Tongue (tissue), 3 donors: ENCODE measurements at places on chromosomes 6 and 20. TPM values are rescaled to one million over a fixed set of nuclear protein-coding genes. Genes with fewer than 3 reads are reported as not detected.

GRCh38 chr6:74479960-74480359, 725.9 kb downstream of the COL12A1 start:
- no peak for DNase-seq

GRCh38 chr20:3687655-3688054, 5.8 kb upstream of the ADAM33 start:
- peak; percentile 76 for DNase-seq

DNA sequence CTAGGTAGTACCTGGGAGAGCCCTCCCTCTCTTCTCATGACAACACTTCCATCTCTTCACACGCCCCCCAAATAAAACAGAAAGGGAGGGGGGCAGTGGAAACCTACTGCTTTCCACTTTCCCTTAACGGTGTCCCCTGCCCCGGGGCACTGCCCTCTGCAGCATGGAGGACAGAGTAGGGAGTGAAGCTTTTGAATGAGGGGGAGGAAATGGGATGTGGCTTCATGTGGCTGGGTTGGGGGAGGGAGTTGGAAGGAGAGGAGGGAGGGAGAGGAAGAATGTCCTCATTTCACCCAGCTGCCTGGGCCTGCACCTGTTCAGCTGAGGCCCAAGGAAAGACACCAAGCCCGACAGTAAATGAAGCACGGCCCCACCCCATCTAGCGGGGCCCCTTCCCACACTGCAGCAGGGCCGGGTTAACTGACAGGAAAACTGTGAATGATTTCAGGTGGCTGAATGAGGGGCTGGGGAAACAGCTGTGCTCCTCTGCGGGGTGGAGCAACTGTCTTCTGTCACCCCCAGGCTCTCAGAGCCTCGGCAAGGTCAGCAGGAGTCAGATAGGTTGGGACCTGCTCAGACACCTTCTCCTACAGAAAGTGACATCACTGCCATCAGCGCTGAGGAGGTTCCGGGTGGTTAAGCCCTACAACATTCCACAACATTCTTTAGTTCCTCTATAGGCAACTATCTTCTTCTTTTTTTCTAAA, 40.0 kb upstream of the TAF8 start:
- peak; percentile 93 for DNase-seq

DNA sequence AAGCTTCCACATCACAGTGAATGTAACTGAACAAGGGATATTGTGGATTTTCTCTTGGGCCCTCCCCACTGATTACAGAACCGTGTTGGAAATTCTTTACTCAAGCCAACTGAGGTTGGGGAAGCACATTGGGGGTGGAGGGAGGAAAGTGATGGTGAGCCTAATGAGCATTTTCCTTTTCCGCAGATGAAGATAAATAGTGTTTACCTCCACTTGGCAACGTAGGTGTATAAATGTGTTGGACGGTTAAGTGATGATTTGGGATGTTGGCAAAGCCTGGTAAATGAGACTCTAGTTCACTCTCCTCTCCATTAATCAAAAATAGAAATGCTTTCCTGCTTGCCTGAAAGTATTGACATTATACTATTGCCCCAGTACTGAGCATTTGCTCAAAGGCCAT, 27.1 kb upstream of the NRN1 start:
- no peak for DNase-seq

GRCh38 chr6:106114492-106114891, 28.4 kb downstream of the PRDM1 start:
- DNase-seq, result no peak

DNA sequence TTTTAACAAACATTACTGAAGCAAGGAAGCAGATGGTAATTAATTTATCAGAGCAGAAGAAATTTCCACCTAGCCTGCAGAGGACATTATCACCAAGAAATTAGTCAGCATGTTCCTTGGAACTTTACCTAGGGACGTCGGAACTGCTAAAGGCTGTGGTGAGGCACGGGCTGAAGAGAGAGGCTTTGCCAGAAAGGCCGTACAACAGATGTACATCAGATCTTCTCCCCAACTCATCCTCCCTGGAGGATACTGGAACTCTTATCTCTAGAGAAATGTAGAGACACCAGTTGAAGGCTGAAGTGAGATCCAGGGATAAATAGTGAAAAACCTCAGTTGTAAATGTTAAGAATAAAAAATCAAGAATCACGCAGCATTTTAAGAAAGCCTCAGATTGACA, 257.1 kb downstream of the SAMD5 start:
- DNase-seq, result no peak

DNA sequence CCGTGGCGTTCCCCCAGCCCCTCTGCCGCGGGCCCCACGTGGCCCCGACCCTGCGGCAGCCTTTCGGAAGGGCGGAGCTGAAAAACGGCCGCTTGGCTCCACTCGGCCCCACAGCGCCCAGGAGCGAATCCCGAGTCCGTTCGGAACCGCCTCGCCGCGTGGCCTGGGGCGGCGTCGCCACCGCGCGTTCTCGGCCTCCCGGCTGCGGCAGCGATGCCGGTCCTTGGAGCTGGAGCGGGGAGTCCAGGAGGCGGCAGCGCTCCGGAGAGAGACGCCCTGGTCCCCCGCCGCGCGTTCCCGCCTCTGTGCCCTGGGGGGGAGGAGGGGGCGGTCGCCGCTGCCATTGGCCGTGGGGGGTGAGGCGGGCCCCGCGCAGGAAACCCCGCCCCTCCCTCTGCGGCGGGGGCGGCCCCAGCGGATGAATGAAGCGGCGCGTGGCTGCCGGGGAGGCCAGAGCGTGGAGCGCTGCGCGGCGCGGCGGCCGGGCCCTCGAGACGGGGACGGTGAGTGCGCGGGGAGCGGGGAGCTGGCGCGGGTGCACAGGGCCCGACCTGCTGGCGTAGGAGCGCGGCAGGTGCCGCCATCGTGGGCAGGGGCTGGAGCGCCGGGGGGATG, at the start of gene SLCO4A1:
SLCO4A1 (plus strand) TSS at position 453 of the 615 bp plus-strand sequence. CDS start 13,952 bp downstream, outside the sequence.
- peak; percentile 46 for DNase-seq

DNA sequence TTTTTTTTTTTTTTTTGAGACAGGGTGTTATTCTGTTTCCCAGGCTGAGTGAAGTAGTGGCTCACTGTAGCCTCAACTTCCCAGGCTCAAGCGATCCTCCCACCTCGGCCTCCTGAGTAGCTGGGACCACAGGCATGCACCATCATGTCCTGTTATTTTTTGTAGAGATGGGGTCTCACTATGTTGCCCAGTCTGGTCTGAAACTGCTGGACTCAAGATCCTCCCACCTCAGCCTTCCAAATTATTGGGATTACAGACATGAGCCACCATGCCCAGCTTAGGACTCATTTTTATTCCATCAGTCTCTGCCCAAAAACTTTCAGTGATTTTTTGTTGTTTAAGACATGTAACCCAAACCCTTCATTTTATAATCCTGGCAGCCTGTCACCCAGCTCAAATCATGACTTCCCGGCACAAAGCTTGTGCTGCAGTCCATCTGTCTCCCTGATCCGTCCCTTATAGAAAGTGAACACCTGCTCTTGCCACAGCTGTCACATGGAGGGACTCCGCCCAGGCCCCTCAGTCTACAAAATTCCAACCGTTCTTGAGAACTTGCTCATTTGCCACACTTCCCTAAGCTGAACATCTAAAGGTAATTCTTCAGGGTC, 183.9 kb upstream of the JARID2 start:
- DNase-seq, result peak; percentile 94

Gene RNF144B
- 41.2 TPM for total RNA-seq

Gene UBE2C
- 13.8 TPM for total RNA-seq

Gene DEFB113
- not detected for total RNA-seq

Gene CASS4
- 2.8 TPM for total RNA-seq
